AG04450 (cell line): ENCODE measurements at places on chromosomes 3 and 15.

GRCh38 chr3:17132286-17133115 is 247.7 kb downstream of the PLCL2 start:
- DNase-seq: no peak

GRCh38 chr15:80870366-80870765 is 91.2 kb downstream of the CEMIP start:
- DNase-seq: no peak

DNA sequence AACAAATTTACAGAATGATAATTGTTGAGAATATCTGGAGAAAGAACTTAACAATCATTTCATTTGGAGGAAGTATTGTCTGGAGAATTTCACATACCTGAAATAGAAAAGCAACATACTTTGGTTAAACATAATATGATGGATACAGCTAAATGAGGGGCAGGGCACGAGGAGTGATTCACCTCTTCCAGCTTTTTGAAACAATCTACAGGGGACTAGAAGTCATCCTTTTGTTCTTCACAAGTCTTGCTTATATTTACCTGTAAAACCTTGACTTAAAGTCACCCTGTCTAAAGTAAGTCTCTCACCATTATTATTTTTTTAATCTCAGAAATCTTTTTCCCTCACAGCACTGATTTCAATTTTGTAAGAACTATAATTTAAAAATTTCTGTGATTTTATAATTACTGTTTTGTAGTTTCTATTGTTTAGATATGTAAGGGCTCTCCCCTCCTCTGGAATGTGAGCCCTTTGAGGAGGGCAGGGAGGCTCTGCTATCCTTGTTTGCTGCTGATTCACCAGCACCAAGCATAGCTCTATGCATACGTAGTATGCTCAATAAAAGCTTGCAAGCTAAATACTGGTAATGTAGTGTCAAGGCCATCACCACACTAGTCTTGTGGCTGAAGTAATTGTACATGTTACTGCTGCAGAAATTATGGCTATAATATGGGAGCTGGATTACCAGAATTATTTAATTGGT is 193.9 kb upstream of the THRB start:
- no peak for DNase-seq

GRCh38 chr3:101695779-101696372 is 9.4 kb upstream of the RPL24 start:
- no peak for DNase-seq

DNA sequence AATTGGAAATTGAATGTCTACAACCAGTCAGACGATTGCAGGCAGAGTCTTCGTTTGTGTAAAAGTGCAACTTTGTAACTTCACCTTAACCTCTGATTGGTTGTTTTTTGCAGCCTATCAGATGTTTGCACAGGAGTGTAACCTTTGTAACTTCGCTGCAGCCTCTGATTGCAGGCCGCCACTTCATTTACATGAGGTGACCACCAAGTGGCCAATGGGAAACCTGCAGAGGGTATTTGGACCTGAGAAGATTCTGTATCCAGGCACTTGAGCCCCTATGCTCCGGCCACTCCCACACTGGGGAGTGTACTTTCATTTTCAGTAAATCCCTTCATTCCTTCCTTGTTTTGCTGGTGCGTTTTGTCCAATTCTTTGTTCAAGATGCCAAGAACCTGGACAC is 68.1 kb upstream of the PFN2 start:
- no peak for DNase-seq

DNA sequence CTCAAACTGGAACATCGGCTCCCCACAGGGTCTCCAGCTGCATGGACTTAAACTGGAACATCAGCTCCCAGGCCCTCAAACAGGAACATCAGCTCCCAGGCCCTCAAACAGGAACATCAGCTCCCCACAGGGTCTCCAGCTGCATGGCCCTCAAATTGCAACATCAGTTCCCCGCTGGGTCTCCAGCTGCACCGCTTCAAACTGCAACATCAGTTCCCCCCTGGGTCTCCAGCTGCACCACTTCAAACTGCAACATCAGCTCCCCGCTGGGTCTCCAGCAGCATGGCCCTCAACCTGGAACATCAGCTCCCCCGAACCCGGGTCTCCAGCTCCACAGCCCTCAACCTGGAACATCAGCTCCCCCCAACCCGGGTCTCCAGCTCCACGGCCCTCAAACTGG is 82.0 kb downstream of the TFRC start:
- no peak for DNase-seq

DNA sequence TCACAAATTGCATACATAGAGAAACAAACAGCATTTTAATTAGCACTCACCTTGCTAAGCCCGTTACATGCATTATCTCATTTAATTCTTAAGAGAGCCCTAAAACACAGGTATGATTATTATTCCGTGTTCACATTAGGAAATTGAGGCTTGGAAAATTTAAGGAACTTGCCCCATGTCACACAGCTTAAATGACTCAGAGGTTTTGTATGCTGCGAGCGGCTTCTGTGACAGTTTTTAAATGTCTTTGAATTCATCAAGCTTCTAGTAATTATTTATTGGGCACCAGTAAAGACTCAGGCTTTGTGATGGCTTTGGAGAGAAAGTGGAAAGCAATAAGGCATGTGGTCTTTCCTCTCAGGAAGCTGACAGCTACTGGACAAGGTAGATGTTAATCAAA is 166.7 kb upstream of the THBS1 start:
- no peak for DNase-seq

GRCh38 chr15:71758711-71759110 is 51.6 kb upstream of the NR2E3 start:
- DNase-seq: no peak

GRCh38 chr15:90982135-90982534 is 12.2 kb downstream of the PRC1 start:
- no peak for DNase-seq

- DNase-seq: no peak
Measured at GRCh38 chr15:30046430-30046829, 36.3 kb upstream of the GOLGA8J start.

GRCh38 chr3:160612386-160613075 is 47.2 kb upstream of the KPNA4 start:
- no peak for DNase-seq

DNA sequence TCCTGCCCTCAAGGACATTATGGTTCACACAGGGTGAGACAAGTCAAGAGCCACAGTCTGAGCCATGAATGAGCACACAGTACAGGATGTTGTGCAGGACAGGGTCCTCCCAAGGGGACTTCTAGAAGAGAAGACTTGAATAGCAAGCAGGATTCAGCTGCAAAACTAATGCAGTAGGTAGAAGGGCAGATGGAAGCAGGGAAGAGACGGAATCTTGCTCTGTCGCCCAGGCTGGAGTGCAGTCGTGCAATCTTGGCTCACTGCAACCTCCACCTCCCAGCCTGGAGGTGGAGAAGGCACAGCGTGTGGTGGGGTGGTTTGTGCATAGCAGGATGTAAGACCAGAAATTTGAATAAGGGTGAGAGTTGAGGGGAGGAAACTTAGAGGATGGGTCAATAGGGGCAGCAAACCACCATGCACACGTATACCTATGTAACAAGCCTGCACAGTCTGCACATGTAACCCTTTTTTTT is 8.0 kb downstream of the BCL2L10 start:
- DNase-seq: no peak

- DNase-seq: peak; percentile 20
Measured at GRCh38 chr3:146218880-146219866, 31.7 kb downstream of the PLSCR4 start.

DNA sequence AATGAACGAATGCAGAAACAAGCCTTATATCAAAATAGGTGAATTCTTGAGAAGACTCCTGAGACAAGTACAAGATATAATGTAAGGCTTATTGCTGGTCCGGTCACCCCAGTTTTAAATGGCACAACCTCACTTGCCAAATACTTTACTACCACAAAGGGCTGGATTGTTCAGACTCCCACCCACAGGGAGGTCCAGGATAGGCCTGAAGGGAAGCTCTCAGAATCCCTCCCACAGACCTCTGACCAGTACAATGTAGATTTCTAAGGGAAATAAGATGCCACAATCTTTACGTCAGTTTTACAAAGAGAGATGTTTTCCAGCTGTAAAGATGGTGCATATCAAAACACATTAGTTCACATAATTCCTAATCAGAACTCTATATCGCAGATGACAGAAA is 577.7 kb upstream of the ADAMTS9 start:
- no peak for DNase-seq
